ENCODE measurements at places on chromosomes 12 and 14. TPM values are rescaled to one million over a fixed set of nuclear protein-coding genes. Genes with fewer than 3 reads are reported as not detected.

- no peak for DNase-seq
Measured at GRCh38 chr14:52656905-52657304, 38.5 kb downstream of the ERO1A start.

GRCh38 chr14:76866456-76866855, 40.2 kb downstream of the LRRC74A start:
- DNase-seq, result no peak

DNA sequence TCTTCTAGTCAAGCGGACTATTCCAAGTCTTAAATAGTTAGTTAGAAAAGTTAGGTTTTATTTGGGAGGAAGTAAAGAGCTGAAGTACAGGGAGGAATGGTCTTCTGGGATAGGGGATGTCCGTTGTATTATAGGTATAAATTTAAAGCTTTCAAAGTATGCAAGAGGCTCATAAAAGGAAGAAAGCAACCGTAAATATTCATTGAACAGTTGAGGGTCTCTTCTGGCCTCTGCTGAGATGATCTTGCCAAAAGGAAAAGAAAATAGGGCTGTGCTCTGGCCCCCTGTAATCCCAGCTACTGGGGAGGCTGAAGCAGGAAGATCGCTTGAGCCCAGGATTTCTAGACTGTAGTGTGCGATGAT, 377 bp upstream of the TIMELESS start:
- no peak for DNase-seq

DNA sequence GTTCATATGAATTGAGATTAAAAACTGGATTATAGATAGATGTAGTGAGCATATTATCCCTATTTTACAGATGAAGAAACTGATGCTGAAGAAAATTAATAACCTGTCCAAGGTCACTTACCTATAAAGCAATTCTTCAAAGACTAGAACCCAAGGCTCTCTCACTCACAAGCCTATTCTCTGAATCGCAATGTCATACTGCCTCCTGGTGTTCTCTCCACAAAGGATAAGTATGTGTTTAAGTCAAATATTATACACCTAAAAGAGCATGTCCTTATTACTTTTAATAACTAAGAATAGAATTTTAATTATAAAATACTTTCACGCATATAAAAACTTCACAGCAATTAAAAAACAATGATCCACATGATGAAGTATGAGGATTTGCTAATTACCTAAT, 721.3 kb upstream of the USP15 start:
- no peak for DNase-seq

DNA sequence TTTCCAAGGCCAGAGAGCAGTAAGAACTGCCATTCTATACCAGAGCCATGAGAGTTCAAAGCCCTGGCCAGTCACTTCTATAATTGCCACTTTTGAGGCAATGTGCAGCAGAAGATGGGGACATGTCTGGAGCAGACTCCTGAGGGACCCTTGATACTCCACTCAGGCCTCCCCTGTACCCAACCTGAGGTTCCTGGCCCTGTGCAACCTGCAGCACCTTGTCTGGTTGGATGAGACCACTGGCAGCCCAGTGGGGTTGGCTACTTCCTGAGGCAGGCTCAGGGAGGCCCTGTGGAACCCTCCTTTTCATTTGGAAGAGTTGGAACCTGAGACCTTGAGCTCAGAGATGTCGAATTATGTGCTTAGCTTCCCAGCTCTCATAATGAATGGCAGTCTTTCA, 54.4 kb downstream of the GALNT16 start:
- DNase-seq, result no peak

DNA sequence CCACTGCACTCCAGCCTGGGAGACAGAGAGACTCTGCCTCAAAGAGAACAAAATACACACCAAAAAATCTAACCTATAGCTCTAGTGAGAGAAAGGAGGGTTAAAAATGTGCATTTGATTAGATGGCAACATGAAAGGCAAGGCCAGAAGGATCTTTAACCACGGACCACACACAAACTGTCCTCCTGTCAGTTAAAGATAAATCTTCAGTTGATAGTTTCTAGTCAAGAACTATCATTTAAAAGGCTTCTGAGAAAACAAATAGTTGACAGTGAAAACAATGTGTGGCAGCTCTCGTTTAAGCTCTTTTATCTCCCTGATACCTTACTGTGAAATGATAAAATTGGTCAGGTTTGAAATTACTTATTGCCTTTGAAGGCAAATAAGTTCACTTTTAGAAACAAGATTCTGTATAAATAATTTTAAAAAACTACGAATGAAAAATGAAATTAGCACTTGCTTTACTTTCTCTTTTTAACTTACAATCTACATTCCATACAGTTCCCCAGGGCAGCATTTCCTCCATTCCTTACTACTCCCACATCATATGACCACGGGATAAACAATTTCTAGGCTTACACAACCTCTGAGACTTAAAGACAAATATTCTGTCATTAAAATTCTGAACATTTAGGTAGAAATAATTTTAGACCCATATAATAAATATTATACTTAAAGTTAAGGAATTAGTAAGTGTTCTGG, 71.4 kb upstream of the GNPNAT1 start:
- DNase-seq, result peak; percentile 65

GRCh38 chr12:94027561-94027960, 120.8 kb upstream of the PLXNC1 start:
- no peak for DNase-seq

- DNase-seq, result peak; percentile 67
Measured at GRCh38 chr14:100271247-100271939, 32.4 kb downstream of the YY1 start.

DNA sequence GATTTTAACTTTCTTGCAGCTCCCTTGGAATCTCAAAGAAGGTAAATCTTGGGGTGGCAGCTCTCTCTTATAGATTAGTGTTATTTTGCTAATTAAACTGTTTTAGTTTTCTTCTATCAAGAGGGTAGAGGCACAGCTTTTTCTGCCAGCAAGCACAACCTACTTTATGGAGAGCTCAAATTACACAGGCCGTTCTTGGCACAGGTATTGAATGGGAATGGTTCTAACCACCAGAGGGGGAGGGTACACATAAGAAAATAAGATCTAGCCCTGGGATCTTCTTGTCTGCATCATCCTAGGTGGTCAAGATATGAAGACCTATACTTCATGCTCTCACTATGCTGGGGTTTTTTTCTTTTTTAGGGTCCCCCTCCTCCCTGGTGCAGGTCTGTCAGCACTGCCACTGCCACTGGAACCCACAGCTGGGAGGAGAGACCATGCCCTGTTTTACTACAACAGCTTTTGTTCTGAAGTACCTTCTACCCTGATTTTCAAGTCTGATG, 48.6 kb upstream of the STAC3 start:
- no peak for DNase-seq

DNA sequence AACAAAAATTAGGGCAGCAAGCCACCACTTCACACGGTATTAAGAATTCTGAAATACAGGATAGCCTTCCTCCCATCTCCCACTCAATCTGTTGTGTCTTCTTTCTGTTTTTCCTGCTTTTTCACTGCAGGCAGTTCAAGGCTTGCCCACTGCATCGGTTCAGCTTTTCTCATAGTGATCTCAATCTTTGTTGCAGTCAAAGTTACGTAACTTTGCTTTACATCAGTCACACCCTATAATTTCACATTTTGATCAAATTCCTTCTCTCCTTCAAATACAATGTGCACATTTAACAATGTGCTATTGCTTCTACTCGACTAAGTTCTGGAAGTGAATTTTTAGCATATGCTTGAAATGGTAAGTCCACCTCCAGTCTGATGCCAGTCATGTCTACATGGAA, 217.6 kb downstream of the EFCAB11 start:
- DNase-seq, result no peak

- DNase-seq, result no peak
Measured at GRCh38 chr12:91105807-91106206, 5.5 kb downstream of the LUM start.

DNA sequence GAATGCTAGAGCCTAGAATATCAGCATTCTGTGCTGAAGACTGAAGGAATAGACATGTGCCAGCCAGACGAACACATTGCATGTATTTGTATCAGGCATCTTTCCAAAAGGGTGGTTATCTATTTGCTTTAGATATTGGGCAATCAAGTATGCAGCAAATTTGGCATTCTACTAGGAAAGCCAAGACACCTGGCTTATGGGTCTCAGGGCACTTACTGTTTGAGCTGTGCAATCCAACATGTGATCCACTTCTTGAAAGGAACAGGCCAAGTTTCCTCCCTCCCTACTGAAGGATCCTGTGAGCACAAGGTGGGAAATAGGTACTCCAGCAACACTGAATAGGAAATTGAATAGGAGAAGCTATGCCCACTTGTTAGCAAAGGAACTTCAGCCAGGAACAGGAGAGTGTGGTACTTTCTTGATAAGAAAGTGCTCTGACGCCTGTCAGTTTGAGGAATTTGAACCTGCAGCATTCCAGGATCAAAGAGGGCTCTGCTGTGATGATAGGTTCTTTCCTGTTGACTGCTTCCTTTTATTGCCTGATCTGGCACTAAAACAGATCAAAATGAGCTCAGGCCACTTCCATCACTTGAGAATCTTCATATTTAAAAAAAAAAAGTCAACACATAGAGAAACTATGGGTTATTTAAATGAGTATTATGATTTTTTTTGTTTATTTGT, 20.6 kb downstream of the OR6S1 start:
- no peak for DNase-seq

GRCh38 chr14:61659582-61659981, 35.7 kb upstream of the HIF1A start:
- no peak for DNase-seq

GRCh38 chr14:102085948-102086708, 716 bp downstream of the HSP90AA1 start:
- DNase-seq, result peak; percentile 71

GRCh38 chr12:27285403-27285802, 41.3 kb downstream of the STK38L start:
- DNase-seq, result peak; percentile 55

DNA sequence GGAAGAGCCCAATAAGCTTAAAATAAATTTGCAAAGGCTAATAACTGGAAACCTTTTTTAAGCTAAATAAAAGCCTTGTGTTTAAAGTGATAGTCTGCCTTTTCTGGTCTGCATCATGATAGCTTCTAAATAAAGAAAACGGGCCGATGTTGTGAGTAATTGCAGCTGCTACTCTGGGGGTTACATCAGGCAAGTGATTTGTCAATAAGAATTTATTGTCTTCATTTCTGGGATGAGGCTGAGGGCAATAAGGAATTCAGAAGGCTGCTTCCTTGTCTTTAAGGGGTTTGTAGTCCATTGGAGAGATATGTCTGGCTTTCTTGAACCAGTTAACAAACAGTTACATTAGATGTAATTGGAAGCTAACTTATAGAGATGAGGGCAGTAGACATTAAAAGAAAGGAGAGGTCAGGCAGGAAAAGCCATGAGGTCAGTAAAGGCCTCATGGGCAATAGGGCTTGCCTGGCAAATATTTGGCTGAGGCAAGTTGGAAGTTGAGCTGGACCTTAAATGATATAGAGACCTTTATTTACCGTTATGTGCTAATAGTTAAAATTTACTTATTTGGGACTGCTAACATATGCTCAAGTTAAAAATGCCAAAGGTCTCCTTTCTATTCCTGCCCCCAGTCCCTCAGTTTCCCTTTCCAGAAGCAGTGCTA, 85.0 kb downstream of the CRADD start:
- no peak for DNase-seq

DNA sequence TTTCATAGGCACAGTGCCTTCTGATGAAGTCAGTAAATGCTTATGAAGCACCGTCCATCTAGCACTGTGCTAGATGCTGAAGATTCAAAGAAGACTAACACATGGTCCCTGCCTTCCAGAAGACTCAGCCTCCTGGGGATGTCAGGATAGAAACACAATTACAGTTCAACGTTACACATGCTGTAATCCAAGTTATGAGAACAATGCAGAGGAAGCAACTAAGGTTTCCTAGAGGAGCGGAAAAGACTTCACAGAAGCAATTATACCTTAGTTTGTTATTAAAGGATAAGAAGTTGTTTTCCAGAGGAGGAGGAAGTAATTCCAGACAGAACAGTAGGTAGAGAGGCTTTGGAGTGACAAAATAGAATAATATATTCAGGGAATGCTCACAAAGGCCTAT, 66.9 kb upstream of the FGD4 start:
- peak; percentile 84 for DNase-seq

DNA sequence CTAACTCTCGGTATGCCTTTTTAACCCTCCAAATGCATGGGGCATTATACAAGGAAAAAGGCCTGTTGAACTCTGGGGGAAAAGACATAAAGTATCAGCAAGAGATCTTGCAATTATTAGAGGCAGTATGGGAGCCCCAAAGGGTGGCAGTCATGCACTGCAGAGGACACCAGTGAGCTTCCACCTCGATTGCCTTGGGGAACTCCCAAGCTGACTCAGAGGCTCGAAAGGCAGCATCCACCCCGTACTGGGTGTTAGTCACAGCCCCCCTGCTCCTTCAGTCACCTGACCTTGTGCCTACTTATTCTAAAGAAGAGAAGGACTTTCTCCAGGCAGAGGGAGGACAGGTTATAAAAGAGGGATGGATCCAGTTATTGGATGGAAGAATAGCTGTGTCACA, 781.4 kb upstream of the TMEM132C start:
- no peak for DNase-seq

GRCh38 chr12:85968606-85969005, 94.5 kb downstream of the NTS start:
- DNase-seq, result no peak

The B3GNT4 gene
- total RNA-seq, result 0.17 TPM

The OR6C2 gene
- total RNA-seq, result not detected

The PCED1B gene
- total RNA-seq, result 0.19 TPM

The TDRD9 gene
- total RNA-seq, result 3.0 TPM

The PIANP gene
- total RNA-seq, result not detected

The TRPV4 gene
- 1.4 TPM for total RNA-seq

The AEBP2 gene
- 51.2 TPM for total RNA-seq

The SMCO3 gene
- 1.2 TPM for total RNA-seq

The IFNG-AS1 gene
- not detected for total RNA-seq

The ST8SIA1 gene
- 0.17 TPM for total RNA-seq

The POTEG gene
- not detected for total RNA-seq

The BRI3BP gene
- total RNA-seq, result 9.4 TPM

The LGR5 gene
- total RNA-seq, result not detected

The APOLD1 gene
- total RNA-seq, result 63.8 TPM

The DNAJC22 gene
- total RNA-seq, result 1.1 TPM

The SYNE2 gene
- 96.3 TPM for total RNA-seq
